ENCODE measurements at places on chromosomes 16 and 17.

- DNase-seq, result peak; percentile 77
These were observed 17.9 kb upstream of the NSMCE1 start for GRCh38 chr16:27286451-27286850.

GRCh38 chr16:75086281-75086680, 30.3 kb downstream of the LDHD start:
- DNase-seq, result no peak

- no peak for DNase-seq
These were observed 131.2 kb upstream of the NLRP1 start for GRCh38 chr17:5715478-5715877.

GRCh38 chr16:67865318-67865717, 7.5 kb upstream of the EDC4 start:
- no peak for DNase-seq

GRCh38 chr17:72946156-72946555, 146.3 kb downstream of the SLC39A11 start:
- no peak for DNase-seq

GRCh38 chr16:2183671-2184070, 12.7 kb downstream of the CASKIN1 start:
- no peak for DNase-seq

DNA sequence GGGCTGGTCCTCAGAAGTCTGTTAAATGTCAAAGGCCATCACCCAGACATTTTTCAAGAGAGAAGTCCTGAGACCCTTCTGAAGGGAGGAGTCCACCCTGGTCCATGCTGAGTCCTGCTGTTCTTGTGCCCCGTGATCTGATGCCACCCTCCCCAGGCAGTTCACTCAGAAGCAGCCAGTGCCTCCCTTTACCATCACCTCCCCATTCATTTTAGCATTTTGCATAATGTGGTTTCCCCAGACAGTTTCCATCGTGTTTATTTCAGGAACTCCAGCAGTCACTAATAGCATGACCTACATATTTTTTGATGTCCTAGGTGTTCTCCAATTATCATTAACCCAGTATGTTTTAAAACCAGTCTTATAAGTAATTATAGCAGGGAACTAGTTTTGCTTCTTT, 353.0 kb upstream of the CDH5 start:
- DNase-seq, result no peak

DNA sequence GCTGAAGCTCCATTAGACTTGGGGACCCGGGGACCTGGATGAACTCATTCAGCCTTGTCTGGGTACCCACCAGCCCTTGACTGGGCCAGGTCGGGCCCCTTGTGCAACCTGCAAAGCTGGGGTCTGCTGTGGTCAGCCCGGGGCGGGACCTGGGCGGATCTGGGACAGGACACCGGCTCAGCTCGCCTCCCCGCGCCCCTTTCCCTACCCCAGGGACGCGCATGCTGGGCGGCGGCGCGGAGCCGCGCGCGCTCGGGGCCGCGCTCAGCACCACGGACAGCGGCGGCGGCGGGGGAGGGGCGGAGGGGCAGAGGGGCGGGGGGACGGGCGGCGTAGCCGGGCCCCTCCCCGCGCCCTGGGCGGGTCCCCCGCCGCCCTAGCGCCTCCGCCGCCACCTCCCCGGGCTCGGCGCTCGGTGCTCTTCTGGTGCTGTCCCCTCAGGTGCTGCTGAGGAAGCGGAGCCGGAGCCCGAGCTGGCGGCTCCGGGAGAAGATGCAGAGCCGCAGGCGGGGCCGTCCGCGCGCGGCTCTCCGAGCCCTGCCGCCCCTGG, 7.4 kb downstream of the ACD start:
- DNase-seq, result no peak

DNA sequence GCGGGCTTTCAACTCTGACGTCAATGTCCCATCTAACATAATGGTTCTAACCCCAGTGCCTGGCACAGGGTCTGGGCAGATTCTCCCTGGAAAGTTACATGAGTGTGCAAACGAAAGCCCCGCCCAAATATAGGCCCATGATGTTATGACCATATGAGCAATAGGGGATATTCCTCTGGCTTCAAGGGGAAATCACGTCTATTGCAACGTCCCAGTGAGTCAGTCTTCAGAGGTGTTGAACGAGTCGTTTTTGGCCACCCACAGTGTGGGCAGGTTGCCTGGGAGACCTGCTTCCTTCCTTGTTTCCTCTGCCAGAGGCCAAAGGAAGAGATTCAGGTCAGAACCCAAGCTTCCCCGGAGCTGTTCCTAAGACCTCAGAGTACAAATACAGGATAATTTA, 30.3 kb downstream of the PIK3R5 start:
- DNase-seq, result no peak

DNA sequence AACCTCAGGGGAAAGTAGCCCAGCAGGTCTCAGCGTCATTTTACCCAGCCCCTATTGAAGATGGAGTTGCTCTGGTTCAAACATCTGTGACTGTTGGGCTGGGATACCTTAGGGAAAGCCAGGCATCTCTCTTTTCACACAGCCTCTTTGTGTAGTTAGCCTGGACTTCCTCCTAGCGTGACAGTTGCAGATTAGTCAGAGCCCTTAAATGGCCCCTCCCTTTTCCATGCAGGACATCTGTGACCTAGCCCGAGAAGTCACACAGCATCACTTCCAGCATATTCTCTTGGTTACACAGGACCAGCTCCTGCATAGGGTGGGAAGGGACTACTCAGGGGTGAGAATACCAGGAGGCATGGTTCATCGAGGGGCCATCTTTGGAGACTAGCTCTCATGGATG, 375.0 kb upstream of the RBFOX1 start:
- no peak for DNase-seq

DNA sequence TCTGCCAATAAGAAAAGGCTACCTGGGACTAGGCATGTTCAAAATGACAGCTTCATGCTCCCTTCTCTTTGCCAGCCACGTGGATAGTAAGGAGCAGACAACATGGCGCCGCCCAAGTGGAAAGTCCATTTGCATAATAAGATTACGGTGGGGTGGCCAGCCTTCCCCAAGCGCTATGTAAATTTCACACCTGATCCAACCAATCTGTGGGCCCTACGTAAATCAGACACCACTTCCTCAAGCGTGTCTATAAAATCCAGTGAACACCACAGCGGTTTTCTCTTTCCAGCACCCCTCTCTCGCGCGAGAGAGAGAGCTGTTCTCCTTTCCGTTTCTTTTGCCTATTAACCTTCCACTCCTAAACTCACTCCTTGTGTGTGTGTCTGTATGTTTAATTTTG, 140.3 kb upstream of the ERCC4 start:
- no peak for DNase-seq

Measured in T1000 (cell line).